ENCODE measurements at places on chromosomes 2 and 18.
A peak's percentile ranks its signal among the peaks of the same experiment; 100 is the strongest.

- DNase-seq, result peak; percentile 63
Measured at GRCh38 chr2:218964041-218964771, 4.7 kb downstream of the CDK5R2 start.

GRCh38 chr18:57801761-57802212 lies 1.3 kb downstream of the ATP8B1 start:
- peak; percentile 70 for DNase-seq

- DNase-seq, result no peak
Measured at GRCh38 chr2:24363301-24363700, 3.0 kb upstream of the ITSN2 start.

- peak; percentile 16 for DNase-seq
Measured at GRCh38 chr18:35661483-35662146, 80.1 kb downstream of the GALNT1 start.

DNA sequence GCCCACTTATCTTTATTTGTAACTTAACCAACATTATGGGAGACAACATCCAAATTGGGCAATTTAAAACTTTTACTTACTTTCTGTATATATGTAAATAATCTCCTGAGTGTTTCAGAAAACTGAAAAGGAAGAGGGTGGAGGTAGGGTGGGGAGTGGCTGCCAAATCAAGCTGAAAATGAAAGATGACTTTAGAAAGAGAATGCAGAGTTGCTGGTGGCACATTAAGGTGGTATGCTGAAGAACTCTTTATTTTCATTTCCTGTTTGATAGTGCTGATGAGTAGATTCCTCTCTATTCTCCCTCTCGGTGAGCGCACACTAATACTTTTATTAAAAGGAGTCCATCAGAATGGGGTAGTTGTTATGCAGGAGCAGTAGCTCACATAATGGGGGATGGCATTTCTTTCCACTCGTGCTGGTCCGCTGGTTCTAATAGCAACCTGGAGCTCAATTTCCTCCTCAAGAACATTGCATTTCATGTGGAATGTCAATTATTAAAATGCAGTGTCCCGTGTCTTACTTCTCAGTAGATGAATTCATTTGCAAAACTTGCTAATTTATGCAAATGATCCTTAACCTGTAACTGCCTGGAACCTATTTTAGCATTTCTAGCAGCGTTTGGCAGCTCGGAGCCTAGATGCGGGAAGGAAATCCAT lies 466.9 kb upstream of the HNRNPA3 start:
- DNase-seq, result no peak

- DNase-seq, result no peak
Measured at GRCh38 chr2:239469106-239469960, 68.5 kb upstream of the HDAC4 start.

GRCh38 chr2:108829578-108830310 lies 43.2 kb downstream of the CCDC138 start:
- DNase-seq, result no peak

DNA sequence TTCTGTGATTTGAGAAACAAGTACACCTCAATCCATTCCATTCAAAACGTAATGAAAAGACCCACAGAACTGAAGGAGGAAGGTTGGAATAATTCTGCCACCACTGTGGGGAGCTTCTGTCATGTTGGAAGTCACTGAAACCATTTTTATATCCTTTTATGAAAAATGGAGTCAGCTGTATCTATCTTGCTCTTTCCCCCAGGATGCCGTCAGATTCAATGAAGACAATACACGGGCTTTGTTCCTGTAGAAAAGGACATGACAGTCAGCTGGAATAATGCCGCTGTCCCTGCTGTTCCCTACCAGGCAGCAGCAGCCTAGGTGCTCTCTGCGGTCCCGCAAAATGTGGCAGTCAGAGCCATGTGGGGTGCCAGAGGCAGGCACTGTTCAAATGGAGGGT lies 52.5 kb upstream of the APCDD1 start:
- no peak for DNase-seq

DNA sequence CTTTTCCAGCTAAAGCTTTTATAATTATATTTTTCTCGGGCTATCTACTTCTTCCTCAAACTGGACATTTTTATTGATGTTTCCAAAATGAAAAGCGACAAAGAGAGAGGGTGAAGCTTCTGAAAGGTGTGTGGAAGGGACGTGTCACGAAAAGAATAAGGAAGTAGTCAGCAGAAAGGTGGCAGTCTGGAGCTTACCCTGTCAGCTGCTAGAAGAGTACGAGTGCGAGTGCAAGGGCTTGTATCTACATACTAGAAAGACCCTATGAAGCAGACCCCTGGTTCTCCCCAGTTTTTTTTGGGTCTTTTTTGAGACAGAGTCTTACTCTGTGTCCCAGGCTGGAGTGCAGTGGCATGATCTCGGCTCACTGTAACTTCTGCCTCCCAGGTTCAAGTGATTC lies 14.6 kb downstream of the FHL2 start:
- no peak for DNase-seq

DNA sequence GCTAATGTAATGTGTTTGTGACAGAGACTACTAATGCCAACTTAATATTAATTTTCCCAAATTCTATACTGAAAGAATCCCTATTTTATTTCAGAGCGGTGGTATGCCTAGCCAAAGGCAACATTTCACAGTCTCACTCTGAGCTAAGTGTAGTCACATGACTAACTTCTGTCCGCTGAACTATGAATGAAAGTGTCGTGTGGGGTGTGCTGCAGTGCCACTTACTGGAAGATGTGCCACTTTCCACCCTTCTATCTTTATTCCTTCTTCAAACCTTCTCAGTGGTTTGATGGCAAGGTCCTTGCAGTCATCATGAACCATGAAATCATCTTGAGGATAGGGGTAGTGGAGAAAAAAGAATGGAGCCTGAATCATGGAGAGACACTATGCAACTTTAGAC lies 47.3 kb upstream of the C1D start:
- DNase-seq, result no peak

GRCh38 chr2:161708350-161708975 lies 84.2 kb downstream of the SLC4A10 start:
- peak; percentile 60 for DNase-seq

DNA sequence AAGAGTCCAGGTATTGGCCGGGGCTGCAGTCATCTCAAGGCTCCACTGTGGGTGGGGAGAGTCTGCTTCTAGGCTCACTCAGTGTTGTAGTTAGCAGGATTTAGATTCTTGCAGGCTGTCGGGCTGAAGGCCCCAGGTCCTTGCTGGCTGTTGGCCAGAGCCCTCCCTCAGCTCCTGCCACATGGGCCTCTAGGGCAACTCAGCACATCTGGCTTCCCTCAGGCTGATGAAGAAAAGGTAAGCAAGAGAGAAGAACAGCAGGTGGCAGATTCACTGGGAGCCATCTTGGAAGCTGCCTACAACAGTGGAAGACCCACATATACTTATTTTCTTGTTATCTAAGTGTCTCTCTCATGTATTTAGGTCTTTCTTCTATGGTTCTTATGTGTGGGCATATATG lies 4.3 kb downstream of the MRPS9 start:
- DNase-seq, result peak; percentile 62

DNA sequence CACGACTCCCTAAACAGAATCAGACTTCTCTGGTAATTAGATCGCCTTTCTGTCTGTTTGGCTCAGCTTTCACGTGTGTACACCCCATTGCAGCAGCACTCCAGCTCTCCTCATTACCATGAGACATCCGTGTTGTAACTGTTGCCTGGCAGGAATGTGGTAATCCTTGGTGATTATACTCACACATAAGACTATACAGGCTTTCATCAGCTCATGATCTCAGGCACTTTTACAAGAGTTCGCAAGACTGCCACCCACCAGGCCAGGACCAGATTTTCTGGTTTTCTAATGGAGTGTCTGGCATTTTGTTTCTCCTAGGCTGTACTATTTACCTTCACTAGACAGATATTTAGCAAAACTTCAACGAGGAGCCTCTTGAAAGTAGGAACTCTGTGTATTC lies 50.2 kb downstream of the ACVR1 start:
- DNase-seq, result no peak

DNA sequence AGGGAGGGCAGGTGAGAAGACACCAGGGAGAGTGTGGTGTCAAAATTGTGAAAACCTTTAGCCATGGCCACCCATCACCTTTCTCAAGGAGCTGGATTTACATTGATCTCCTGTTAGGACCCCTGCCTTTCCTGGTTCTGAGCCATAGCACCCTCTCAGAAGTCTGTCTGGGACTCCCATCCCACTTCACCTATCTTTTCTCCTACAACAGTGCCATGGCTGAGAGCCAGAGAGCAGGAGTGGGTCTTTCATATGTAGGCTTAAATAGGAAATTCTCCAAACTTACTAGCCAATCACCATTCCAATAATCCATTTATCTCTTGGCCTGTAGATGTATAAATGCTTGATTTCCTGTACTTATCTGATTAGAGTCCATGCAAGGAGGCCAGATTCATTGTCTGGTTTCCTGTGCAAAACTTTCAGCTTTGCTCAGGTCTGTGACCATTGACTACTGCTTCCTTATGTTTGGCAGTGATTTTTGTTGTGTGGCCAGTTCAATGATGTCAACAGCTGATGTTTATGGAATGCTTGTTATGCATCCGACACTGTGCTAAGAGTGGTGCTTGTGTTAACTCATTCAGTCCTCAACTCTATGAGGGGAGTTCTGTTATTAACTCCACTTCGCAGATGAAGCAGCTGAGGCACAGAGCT lies 57.6 kb upstream of the IGFBP5 start:
- no peak for DNase-seq

DNA sequence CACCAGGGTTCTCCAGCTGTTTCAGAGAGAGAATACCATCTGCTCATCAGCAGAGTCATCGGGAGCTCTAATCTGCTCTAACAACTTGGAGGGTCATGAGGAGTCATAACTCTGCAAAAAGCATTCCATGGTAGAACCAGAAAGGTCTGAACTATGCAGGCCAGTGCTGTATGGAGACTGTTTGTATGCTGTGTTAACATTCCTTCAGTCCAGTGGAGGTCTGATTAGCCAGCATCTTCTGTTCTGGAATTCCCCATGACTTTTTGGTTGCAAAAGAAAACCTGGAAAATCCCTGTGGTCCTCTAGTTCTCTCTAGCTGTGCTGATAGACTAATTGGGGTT lies 9.4 kb upstream of the ITGB6 start:
- no peak for DNase-seq

DNA sequence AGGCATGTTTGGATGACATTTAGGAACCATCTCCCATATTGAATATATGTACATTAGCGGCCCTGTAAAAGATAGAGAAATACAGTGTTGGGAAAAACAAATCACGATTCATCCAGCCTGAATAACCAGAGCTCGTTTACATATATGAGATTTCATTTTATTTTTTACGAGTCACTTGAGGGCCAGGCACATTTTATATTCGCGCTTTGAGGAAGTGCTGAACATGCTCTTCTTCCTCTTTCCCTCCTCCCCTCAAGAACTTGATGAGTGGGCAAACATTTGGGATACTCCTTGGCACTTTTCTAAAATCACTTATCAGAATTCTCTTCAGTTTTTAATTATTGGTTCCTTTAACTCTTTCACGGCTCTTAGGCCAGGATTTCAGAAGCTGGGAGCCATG lies 268.0 kb upstream of the TANK start:
- no peak for DNase-seq

GRCh38 chr2:200255549-200255948 lies 50.9 kb upstream of the SPATS2L start:
- no peak for DNase-seq

DNA sequence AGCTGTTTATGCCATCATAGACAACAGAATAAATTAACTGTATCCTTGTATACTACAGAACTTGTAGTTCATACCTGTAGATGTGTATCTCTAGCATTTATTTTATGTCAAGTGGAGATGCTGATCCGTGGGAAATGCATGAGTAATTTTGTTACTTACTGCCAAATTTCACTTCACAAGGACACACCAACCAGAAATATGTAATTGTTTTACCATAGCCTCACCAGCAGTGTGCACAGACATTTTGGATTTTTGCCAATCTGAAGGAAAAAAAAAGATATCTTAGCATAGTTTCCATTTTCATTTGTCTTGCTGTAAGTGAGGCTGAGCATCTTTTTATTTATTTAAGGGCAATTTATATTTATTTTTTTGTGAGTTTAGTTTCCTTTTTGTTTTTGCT lies 265.1 kb upstream of the OSR1 start:
- no peak for DNase-seq

- DNase-seq, result peak; percentile 73
Measured at GRCh38 chr18:77056344-77057005, 76.1 kb downstream of the MBP start.

GRCh38 chr2:241354668-241355658 lies 1.1 kb upstream of the FARP2 start:
- DNase-seq, result peak; percentile 57

DNA sequence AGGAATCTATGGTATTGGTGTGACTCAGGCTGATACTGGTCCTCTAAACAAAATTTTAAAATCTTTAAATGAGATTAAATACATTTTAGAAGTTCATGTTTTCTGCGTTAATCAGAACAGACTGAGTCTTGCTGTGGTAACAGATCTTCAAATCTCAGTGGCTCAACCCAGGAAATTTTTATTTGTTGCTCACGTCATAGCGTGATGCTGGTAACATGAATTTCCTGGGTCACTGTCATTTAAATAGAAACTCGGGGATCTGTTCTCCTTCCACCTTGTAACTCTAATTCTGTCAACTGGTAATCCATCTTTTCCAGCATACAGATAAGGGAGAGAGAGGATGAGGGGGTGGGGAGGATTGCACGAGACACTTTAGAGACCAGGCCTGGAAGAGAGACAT lies 90.0 kb downstream of the CDC42EP3 start:
- DNase-seq, result no peak

DNA sequence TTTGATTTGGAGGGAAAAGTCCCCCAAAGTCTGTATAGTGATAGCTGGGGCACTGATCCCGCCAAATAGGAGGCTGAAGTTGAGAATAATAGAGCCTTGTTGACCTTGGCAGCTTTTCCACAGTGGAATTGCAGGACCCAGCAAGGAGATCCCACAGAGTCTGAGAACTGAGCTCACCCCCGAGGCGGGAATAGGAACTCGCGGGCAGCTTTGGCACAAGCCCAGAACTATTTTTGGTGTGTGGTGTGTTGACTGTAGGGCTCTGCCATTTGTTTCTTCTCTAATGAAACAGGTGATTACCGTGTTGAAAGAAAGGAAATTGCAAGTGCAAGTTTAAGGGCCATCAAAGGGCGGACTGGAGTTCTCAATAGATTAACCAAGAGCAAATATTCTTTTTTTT lies 34.0 kb downstream of the SH3RF3 start:
- no peak for DNase-seq

DNA sequence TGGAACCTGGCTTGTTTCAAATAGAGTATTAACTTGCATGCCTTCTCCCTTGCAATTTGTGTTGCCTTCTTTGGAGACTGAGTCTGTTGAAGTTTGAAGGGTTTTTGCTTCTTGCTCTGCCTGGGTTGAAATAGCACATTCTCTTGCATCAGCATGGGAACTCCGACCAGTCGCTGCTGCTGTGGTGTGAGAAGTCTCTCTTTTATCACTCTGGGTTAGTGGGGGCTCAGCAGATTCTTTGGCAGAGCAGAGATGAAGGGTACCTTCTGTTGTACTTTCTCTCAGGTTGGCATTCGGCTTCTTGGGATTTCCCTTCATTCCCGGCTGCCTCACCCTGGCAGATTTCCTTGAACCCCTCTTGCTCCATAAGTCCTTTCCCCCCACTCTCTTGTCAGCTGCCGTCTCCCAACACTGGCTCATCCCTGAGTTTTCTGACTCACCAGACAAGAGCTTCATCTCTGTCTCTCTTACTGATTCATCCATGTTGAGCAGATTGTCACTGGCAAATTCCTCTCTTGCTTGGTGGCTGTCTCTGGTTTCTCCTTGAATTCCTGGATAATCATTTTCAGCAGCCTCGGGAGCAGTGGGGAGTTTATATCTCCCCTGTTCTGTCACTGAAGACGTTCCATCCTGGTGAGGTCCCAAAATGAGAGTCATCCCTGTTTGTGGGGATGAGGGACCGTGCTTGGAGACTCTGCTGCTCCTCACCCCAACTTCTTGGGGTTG lies 49.9 kb downstream of the ALPK2 start:
- no peak for DNase-seq

GRCh38 chr2:100972452-100972851 lies 29.6 kb upstream of the RPL31 start:
- DNase-seq, result no peak

Data from NCI-H146 (cell line).